ENCODE measurements at places on chromosomes 1 and 21.

GRCh38 chr1:54668567-54668966 is 27.0 kb downstream of the MROH7 start:
- DNase-seq: no peak

DNA sequence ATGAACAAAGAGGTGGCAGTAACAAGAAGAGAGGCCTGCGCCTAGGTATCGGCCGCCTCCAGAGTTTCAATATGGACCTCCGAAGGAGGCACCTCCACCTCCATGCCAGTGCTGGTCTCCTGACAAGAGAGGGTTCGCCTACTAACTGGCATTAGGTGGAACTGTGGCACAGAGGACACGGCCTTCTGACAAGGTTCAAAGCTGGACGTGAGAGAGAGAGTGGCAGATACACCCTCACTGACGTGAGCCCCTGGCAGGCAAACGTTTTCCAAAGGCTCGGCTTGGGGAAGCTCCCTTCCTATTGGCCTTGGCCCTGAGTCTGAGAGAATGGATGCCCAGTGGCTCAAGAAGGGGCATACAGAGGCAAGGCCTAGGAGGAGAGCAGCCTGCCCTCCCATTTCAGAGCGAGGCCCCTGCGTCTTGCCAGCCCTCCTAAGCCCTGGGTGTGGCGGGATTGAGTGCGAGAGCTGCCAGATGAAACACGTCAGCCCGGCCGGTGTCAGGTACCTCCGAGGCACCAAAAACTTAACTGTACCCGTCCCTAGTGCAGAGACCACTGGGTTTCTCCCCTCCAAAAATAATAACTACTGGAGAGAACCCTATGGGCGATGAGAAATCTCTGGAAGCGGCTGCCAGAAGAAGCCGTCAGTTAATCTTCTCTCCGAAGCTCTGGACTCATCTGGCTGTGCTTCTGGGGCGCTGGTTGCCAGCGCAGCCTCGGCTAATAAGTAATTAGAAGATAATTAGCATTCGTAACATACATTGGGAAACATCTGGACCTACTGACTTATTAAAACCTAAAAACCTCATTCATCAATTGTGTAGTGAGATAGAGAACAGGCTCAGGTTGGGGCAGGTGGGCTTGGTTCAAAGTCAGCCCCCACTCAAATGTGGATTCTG is 283.6 kb downstream of the NPHP4 start:
- DNase-seq: no peak

DNA sequence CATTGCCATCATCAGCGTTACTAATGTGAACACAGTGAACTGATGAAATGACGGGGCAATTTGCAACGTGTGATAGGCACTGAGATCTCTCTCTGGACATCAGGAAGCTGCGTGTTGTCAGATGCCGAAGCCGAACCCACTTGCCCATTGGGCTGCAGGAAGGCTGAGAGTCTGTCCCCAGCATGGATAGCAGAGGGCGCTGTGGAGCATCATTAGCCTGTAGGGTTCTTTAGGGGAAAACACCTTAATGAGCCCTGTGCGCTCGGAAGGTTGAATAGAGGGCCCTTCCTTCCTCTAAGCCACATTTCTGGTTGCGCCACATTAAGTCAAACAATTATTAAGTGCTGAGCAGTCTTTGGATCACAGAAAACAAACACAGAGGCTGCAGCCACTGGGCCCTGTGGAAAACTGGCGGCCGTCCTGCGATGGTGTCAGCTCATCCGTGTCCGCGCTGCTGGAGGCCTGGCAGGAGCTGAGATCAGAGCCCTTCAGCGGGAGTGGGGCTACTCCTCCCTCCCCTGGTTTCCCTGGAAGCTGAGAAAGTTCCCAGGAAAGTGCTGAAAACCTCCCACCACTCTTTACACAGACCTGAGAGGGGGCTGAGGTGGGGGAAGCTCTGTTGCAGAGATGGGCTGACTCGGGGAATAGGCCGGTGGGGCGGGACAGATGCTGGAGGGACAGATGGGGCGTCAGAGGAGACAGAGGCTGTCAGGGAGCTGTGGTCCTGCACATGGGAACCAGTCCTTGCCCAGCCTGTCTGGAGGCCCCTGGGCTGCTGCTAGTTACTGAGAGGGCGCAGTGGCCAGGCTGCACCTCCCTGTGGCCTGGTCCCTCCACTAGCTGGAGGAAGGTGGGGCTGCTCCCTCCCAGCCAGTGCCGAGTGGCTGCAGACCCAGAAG is 12.7 kb downstream of the TFF2 start:
- peak; percentile 5 for DNase-seq

DNA sequence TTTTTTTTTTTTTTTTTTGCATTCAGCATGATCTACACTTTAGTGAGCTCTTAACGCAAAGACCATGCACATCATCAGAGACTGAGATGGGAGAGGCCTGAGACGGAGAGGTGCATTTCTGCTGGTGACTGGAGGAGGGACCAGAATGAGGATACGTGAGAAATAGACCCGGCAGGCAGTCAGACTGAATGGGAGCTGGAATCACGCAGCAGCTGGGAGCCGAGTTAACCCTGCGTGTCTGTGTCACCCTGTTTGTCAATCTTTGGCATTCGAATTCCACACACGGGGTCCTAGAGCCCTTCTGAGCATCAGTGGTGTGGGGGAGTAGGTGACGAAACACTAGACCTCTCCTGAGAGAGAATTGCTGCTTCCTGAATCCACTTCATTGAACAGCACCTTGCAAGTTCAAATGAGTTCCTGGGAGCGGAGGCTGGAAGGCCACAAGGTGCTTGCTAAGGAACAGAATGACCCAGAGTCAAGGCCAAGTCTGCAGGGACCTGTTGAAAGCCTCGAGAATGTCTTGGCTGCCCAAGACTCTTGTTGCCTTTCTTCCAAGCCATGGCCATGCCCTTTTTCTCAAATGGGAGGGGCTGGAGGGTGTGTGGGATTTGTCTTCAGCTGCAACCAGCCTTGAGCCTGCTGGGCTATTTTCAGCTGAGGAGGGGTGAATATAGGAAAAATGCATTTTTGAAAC is 123.3 kb downstream of the CNIH3 start:
- DNase-seq: no peak

DNA sequence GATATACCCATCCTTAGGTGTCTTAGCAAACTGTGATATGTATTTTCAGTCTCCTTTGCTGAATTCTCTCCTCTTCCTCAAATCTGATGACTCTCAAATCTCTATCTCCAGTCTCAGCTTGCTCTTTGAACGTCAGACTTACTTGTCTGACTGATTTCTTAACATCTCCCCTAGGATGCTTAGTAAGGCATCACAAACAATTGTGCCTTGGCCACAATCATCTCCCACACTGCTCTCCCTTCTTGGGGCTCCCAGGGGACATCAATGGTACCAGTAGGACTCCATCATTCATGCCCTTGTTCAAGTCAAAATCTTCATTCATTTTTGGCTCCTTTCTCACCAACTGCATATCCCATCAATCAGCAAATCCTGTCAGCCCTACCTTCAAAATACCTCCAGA is 42.0 kb downstream of the GNG12 start:
- DNase-seq: no peak

- DNase-seq: no peak
These were observed 755 bp downstream of the RPAP2 start for GRCh38 chr1:92299477-92300150.

Measured in A549 (cell line).